ENCODE measurements at places on chromosomes 2 and 18.

DNA sequence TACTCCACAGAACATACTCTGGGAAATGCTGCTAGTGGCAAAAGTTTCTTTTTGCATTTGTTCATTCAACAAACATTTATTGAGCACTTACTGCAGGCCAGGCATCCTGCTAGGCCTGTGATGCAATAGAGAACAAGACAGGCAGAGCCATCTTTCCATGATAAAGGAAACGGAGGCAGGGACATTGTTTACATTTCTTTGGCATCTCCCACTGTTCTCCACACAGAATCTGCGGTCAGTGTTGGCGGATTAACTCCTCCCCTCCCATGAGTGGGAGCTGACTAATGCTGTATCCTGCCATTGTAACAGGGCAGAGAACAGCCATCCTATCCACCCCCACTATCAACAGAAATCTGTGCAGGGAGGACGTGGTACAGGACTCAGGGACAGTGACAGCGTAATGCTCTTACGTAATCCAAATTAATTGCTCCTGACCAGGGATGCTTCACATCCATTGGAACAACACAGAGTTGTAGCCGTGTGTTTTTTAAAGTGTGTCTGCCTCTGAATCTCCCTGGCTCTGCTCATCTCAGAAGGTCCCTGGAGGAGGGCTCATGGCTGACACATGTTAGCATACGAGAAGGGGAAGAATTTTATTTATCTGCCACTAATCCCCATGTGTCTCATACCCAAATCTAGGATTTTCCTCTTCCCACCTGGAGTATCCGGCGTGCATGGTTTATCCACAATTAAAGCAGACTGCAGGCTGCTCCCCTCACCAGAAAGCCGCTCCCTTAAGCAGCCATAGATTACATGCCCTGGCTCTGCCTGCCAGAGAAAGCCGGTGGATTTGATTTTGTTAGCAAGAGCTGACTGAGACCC lies 32.3 kb downstream of the STEAP3 start:
- DNase-seq, result no peak

GRCh38 chr2:109079590-109079989 lies 49.4 kb upstream of the SH3RF3 start:
- DNase-seq, result no peak

- DNase-seq, result no peak
Observed at GRCh38 chr2:180146114-180146513, 139.0 kb upstream of the CWC22 start.

GRCh38 chr18:64118406-64118805 lies 30.5 kb downstream of the LINC00305 start:
- no peak for DNase-seq

DNA sequence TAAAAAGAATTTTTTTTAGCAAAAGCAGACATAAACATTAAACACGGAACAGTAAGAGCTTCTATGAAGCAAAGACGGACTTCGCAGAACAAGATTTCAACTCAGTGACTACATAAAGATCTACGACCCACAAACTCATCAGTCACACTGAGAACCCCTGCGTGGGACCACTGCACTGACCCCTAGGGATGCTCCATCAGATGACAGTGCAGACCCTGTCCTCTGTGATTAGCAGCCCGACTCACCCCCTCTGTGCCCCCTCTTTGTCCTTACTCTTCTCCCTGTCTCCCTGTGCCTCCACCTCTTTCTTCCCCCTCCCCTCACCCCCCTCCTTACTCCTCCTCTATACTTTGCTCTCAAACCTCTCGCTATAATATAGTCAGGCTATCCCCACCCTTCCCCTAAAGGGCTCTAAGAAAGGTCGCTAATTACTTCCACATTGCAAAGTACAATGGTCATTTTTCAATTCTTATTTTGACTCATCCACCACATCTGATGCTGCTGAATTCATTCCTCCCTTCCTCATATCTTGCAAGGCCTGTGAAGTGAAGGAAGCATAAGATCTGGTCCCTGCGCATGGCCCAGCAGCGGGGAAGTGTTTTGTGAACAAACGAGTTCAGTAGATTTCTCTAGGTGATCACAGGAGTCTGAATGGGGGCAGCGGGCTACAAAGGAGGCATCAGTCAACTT lies 89.3 kb downstream of the CABYR start:
- no peak for DNase-seq

DNA sequence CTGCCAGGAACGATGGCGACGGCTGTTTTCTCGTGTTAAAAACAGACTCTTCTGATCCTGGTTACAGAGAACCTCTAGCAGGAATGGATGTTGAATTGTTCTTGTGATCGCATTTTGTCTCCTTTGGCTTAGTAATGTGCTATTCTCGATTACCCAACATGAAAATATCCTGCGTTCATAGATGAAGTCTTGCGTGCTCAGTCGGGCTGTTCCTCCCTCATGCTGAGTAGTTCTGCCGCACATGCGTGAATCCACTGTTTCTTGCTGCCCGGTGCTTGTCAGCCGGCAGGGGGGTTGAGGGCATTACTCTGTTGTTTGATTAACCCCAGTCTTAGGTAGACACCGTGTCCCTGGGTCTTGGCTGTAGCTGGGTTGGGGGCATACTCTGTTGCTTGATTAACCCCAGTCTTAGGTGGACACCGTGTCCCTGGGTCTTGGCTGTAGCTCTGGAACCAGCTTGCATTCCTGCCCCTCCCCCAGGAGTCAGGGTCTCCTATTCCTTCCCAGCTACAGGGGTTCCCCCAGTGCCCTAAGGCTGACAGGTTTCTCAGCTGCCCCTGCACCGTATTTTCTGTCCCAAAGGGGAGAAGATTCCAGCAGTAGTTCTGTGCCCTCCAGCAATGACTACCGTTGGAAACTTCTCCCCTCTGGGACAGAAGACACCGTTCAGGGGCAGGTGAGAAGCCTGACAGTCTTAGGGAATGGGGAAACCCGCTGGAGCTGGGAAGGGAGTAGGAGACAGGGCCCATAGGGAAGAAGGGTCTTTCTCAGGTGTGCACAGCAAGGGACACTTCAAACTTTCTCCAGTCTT lies 22.1 kb upstream of the ASB1 start:
- no peak for DNase-seq

DNA sequence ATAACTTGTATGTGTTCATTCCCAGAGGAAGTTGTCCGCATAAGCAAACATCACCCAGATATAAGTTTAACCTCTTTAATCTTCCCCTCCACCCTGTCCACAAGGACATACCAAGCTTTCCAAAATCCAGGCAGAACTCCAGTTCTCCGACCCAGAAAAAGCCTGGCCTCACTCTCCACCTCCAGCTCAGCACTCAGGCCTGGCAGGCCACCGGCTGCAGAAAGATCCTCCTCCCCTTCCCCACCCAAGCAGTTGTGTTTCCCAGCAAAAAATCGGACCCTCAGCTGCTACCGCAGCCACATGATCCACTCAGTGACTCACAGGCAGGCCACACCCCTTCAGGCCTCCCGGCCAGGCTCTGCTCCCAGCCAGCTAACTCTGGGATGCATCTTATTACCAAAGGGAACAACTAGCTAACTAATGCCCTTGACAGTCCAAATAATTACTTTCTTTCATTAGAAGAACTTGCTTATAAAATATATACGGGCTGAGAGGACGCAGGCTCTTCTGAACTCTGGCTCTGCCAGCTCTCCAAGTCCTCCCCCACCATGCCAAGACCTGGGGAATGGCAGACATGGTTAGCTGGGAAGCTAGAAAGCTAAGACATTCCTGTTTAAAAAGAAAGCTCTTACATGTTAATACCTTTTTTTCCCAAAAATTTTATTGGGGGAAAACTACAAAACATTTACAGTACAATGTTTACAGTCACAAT lies 4.5 kb downstream of the ZFP36L2 start:
- peak; percentile 47 for DNase-seq

Data from NCI-H526 (cell line).